ENCODE measurements at places on chromosomes 3 and 15.

DNA sequence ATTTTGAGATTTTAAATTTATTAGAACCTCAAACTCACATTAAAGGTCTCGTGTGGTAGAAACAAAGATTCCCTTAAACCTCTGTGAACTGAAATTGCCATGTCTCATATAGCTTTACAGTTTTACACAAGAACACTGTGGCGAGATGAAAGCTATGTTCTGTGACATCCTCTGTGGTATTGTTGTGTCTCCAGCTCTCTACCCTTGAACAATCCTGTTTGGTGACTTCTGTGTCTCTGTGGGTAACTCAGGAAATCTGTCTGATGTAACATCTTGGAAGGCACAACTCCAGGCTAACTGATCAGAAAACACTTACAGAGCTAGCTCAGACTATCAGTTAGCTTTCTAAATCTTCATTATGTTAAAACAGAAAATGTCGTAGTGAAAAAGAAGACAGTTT is 318.8 kb upstream of the GBE1 start:
- DNase-seq, result no peak

GRCh38 chr3:48830715-48831114 is 17.0 kb downstream of the PRKAR2A start:
- no peak for DNase-seq

DNA sequence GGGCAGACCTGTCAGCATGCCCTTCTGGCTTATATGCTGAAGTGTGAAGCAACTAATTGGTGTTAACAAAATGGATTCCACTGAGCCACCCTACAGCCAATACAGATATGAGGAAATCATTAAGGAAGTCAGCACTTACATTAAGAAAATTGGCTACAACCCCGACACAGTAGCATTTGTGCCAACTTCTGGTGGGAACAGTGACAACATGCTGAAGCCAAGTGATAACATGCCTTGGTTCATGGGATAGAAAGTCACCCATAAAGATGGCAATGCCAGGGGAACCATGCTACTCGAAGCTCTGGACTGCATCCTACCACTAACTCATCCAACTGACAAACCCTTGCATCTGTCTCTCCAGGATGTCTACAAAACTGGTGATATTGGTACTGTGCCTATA is 9.4 kb downstream of the PIK3CB start:
- DNase-seq, result peak; percentile 66

GRCh38 chr3:34238407-34238806 is 440.0 kb downstream of the PDCD6IP start:
- DNase-seq, result no peak

- no peak for DNase-seq
Measured at GRCh38 chr3:53171827-53172505, 11.0 kb downstream of the PRKCD start.

GRCh38 chr15:90660195-90660998 is 56.7 kb upstream of the BLM start:
- DNase-seq, result peak; percentile 98

DNA sequence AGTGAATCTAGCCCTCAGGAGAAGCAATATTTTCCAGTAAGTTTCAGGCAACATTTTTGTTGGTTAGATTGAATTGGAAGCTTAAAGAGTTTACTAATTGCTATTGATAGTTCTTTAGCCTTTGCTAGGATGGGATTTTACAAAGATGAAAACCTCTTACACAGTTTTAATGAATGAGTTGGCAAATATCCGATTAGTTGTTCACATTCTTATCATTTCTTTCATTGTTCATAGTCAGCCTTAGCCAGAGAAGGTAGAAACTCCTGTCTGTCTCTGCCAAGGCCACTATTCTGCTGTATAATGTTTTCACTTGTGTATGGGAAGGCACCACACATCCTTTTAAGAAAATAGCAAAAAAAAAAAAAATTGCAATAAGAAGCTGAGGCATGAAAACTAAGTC is 222.0 kb upstream of the MANF start:
- DNase-seq, result no peak

GRCh38 chr15:68371851-68372250 is 60.1 kb downstream of the ITGA11 start:
- DNase-seq, result no peak

DNA sequence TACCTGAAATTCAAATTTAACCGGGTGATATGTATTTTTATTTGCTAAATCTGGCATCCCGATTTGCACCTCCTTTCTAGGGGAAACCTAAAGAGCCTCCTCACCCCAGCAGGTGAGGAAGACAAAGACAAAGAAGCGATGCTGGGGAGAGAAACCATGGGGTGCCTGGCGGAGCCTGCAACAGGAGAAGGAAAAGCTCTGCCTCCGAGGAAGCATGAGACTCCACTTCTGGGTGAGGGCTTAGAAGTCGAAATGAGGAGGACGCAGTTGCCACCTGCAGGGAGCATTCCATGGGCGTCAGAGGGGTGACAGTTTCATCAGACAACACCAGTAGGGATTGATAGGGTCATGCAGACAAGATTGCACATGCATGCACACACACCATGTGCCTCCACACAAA is 30.5 kb upstream of the LYZL4 start:
- no peak for DNase-seq

DNA sequence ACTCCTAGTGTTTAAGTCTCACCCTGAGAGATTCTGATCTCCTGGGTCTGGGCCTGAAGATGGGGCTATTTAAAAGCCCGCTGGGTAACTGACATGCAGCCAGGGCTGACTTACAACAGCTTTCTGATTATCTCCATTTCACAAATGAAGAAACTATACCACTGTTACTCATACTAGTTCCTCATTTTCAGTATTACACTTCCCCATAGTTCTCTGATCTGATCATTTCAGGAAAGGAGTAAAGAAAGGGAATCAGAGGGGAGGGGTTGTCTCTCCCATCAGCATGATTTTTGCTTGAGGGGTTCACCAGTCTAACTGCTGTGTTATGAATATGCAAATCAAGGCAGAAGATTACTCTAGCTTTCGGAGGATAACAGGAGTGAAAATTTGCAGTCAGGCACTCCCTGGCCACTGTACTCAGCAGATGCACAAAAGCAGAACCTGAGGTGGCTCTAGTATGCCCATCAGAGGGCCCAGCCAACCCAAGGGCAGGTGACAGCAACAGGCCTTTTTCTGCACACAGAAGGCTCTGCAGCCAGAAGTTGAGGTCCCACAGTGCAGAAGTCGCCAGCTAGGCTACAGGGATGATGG is 59.4 kb downstream of the DAPK2 start:
- DNase-seq, result no peak

GRCh38 chr15:30962079-30962478 is 29.3 kb downstream of the MTMR10 start:
- DNase-seq, result no peak

DNA sequence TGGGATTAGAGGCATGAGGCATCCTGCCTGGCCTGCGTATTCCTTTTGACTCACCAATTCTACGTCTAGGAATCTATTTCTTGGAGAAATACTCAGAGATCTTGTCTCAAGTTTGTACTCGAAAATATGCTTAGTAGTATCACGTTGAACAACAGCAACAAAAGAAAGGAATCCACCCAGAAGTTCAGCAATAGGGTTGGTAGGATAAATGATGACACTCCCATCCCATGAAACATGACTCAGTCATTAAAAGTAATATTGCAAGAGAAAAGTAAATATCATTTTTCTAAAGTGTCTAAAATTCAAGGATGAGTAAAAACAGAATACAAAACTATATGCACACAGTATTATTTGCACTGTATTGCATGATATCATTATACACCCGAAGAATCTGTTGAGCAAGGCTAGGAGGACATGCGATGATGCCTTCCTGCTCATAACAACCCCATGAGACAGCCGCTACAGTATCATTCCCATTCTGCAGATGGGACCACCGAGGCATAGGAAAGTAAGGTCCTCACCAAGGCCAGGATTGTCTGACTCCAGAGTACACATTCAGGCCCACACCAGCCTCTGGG is 61.5 kb downstream of the SLC6A1 start:
- DNase-seq, result no peak

GRCh38 chr3:37170060-37170459 is 4.3 kb downstream of the LRRFIP2 start:
- no peak for DNase-seq

GRCh38 chr15:68447209-68447608 is 15.2 kb upstream of the ITGA11 start:
- peak; percentile 8 for DNase-seq

GRCh38 chr15:45499426-45499825 is 23.1 kb downstream of the SLC30A4 start:
- no peak for DNase-seq

DNA sequence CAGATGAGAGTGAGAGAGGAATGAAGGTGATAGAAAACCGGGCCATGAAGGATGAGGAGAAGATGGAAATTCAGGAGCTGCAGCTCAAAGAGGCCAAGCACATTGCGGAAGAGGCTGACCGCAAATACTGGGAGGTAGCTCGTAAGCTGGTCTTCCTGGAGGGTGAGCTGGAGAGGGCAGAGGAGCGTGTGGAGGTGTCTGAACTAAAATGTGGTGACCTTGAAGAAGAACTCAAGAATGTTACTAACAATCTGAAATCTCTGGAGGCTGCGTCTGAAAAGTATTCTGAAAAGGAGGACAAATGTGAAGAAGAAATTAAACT is 88.9 kb downstream of the EOMES start:
- no peak for DNase-seq

DNA sequence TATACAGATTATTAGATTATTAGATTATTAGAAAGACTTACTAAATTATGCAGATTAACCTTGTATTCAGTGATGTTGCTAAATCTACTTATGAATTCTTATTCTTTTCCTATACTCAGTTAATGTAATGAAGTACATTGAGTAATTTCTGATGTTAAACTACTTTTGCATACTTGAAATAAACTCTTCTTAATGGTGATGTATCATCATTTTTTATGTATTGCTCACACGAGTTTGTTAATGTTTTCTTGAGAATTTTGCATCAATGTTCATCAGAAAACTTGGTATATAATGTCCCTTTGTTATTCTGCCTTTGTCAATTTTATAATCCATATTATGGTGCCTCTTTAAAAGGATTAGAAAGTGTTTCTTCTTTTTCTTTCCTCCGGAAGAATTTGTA is 163.2 kb upstream of the COL8A1 start:
- no peak for DNase-seq

DNA sequence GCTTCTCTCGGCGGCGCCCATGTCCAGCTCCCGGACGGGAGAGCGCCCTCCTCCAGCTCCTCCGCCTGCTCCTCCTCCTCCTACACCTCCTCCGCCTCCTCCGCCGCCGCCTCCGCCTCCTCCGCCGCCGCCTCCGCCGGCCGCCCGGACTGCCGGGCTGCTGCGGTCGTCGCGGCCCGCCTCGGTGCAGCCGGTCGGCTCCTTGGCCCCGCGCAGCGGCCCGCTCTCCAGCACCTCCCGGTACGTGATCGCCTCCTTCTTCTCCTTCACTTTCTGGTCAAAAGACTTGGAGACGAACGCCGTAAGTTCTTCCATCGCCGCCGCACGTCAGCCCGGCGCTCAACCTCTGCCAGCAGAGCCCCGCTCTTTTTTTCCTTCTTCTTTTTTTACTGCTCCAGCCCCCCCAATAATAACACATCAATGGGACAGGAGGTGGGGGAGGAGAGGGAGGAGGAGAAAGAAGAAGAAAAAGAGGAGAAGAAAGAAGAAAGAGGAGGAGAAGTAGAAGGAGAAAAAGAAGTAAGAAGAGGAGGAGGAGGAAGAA is 438 bp downstream of the SHOX2 start:
- peak; percentile 92 for DNase-seq

DNA sequence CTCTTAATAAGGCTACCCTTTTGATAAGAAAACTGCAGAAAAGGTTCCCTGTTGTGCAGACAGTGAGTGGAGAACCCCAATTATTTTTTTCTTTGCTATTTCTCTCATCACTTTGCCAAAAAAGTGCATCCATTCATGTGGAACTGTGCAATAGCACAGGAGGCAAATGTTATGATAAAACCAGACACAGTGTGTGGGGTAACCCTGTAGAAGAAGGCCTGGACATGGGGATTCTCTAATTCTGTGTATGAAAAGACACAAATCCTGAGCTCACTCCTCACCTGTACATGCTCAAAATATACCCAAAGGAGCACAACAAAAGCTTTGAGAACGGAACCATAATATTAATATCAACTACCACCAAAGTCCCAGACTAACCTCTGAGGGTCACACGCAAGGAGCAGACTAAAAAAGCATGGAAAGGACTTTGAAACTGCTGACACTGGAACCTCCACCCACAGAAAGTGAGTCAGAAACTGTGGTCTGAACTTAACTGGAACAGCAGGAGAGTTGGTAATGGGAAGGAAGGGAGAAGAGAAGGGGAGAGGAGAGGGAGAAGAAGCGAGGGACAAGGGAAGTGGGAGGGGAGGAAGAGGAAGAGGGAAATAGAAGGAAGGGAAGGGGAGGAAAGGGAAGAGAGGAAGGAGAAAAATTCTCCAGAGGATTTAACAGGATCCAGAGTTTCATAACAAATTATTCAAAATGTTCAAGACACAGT is 299.9 kb downstream of the TBC1D5 start:
- DNase-seq, result peak; percentile 17

GRCh38 chr15:41820791-41821423 is 7.0 kb upstream of the JMJD7 start:
- peak; percentile 55 for DNase-seq

- no peak for DNase-seq
Measured at GRCh38 chr3:51271172-51271571, 113.9 kb upstream of the MANF start.

Data from osteoblast (primary cell).